ENCODE measurements at places on chromosomes 6 and 20.
A peak's percentile ranks its signal among the peaks of the same experiment; 100 is the strongest.

DNA sequence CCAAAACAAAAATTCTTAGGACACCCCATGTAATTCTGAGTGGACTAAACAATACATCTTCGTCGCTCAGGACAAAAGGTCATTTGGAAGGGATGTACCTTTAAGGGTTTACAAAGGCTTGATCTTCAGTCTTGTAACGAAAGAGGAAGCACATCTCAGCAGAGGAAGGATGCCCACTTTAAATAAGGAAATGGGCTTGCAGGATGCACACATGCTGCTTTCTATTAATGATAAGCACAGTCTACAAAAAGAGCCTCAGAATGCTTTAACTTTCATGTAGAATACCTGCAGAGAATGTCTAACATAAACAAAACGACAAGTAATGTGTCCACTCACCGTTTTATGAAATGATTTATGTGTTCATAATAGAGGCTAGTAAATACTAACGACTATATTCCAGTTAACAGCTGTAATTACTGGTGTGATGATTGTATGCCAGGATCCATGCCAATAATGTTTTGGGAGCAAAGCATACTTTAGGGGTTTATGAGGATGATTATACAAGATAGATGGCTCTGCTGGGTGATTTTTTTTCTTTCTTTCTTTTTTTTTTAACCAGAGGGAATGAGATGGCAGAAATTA lies 216.9 kb downstream of the GMDS start:
- no peak for DNase-seq

GRCh38 chr6:25717866-25718740 lies 36.4 kb upstream of the SLC17A4 start:
- no peak for DNase-seq

DNA sequence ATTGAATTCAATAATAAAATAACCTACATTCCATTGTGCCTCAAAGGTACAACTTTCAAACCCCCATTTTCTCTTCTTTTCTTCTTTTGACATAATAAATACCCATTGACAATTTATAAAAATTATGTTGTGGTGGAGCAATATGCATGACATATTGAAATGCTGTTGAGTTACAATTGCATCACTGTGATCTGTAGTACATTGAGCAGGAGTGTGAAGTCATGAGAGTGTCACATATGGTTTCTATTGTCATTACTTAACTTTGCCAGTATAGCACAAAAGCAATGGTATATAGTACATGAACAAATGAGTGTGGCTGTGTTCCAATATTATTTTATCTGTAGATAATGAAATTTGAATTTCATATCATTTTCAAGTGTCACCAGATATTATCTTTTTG lies 441.3 kb downstream of the GJA1 start:
- DNase-seq: no peak

GRCh38 chr6:165704045-165704748 lies 41.2 kb upstream of the PDE10A start:
- DNase-seq: no peak

DNA sequence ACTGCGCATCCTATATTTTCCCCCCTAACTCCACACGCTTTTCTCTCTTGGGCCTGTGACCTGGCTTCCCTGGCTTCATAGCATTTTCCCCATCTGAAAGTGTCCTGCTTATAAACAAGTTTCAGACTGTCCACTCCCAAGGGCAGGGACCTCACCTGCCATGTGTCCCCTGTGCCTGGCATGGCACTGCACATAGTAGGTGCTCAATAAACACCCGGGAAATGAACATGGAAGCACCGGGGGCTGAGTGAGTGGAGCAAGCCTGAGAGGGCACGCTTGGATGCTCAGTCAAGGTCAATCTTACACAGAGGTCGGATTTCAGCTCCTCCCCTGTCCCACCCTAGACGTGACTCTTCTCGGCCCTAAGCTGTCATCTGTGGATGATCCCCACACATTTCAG lies 96.9 kb downstream of the NFATC2 start:
- DNase-seq: no peak

GRCh38 chr6:56595490-56596122 lies 47.1 kb downstream of the DST start:
- no peak for DNase-seq

DNA sequence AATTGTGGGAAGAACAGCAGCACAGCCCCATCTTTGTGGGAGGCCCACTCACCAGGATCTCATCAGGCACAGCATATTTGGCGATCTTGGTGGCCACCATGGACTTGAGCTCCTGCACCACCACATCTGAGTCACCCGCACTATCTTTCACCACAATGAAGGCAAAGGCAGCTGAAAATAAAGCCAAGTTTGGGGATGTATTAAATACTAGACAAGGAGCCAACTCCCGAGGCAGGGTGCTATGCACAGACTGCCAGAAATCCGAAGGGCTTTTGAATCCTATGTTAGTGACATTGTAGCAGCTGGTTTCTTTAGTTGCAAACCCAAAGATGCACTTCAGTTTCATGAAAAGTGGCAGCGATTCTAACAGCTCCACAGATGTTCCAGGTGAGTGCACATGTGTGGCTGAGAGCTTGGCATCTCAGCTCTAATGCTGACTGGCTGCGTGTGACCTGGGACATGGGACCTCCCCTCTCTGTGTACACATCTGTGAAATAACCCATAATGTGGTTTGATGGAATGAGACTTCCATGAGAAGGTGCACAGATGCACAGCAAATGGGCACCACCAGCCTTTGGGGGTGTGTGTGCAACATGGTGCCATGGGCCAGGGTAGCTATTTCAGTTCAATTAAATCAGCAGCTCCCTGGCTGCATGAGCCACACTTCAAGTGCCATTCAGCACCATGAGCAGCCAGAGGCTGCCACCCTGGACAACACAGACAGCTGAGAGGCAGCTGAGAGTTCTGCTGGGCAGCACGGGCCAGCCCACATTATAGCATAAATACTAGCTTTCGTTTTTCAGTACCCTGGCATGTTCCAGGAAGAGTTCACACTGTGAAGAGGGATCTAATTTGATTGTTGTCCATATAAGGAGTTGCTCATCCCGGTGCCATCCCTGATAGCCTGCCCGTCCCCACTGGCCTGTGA lies 16.9 kb upstream of the APMAP start:
- no peak for DNase-seq

GRCh38 chr6:73073238-73073637 lies 152.1 kb downstream of the KHDC1L start:
- DNase-seq: no peak

- no peak for DNase-seq
Measured at GRCh38 chr6:12584631-12585405, 131.7 kb upstream of the PHACTR1 start.

- no peak for DNase-seq
Measured at GRCh38 chr6:159676890-159677505, 16.0 kb downstream of the SOD2 start.

- DNase-seq: no peak
Measured at GRCh38 chr6:136822046-136822375, 381 bp upstream of the PEX7 start.

GRCh38 chr6:149454346-149454848 lies 30.4 kb downstream of the ZC3H12D start:
- DNase-seq: no peak

GRCh38 chr6:72911463-72912155 lies 289.7 kb downstream of the KCNQ5 start:
- DNase-seq: no peak

GRCh38 chr6:118473266-118473665 lies 74.8 kb upstream of the PLN start:
- no peak for DNase-seq

DNA sequence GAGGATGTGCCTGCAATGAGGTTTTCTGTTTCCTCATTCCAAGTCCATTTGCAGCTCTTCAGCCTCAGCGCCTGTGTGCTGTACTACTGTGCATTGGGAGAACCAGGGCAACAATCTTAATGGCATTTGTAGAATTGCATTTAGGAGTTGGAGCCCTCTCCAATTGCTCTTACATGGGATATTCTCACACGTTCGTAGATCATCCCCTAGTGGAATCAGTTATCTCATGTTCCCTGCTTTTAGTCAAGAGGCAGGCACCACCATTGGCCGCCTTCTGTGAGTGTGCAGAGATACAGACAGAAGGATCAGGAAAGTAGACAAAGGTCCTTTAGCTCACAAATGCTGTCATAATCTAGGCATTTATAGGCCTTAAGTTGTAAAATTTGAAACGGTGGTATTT lies 84.2 kb upstream of the RGS17 start:
- DNase-seq: no peak

DNA sequence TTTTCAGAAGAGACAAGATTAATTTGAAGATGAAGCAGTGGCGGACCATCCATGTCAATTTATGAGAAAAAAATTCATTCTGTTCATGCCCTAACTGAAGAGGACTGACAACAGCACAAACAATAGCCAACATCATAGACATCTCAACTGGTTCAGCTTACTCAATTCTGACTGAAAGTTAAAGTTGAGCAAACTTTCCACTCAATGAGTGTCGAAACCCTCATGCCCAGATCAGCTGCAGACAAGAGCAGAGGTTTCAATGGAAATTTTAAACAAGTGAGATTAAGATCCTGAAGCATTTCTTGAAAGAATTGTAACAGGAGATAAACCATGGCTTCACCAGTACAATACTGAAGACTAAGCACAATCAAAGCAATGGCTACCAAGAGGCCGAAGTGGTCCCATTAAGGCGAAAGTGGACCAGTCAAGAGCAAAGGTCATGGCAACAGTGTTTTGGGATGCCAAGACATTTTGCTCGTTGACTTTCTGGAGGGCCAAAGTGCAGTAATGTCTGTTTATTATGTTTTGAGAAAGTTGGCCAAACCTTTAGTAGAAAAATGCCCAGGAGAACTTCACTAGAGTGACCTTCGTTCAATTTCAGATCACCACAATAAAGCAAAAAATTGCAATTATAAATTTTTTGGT lies 6.1 kb upstream of the SFT2D1 start:
- no peak for DNase-seq

GRCh38 chr20:45402946-45403345 lies 5.1 kb upstream of the DBNDD2 start:
- DNase-seq: no peak

- no peak for DNase-seq
Measured at GRCh38 chr6:121858310-121858709, 422.9 kb downstream of the GJA1 start.

DNA sequence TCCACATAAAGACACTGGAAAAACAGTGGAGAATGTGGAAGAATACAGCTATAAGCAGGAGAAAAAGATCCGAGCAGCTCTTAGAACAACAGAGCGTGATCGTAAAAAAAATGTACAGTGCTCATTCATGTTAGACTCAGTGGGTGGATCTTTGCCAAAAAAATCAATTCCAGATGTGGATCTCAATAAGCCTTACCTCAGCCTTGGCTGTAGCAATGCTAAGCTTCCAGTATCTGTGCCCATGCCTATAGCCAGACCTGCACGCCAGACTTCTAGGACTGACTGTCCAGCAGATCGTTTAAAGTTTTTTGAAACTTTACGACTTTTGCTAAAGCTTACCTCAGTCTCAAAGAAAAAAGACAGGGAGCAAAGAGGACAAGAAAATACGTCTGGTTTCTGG lies 57.1 kb downstream of the MAP3K4 start:
- DNase-seq: no peak

GRCh38 chr6:130848945-130849344 lies 21.7 kb downstream of the SMLR1 start:
- DNase-seq: peak; percentile 0

GRCh38 chr6:55632953-55633352 lies 54.0 kb upstream of the HMGCLL1 start:
- no peak for DNase-seq

- DNase-seq: no peak
Measured at GRCh38 chr6:26629359-26629758, 30.2 kb downstream of the ZNF322 start.

- no peak for DNase-seq
Measured at GRCh38 chr6:161033667-161034066, 42.1 kb downstream of the MAP3K4 start.

DNA sequence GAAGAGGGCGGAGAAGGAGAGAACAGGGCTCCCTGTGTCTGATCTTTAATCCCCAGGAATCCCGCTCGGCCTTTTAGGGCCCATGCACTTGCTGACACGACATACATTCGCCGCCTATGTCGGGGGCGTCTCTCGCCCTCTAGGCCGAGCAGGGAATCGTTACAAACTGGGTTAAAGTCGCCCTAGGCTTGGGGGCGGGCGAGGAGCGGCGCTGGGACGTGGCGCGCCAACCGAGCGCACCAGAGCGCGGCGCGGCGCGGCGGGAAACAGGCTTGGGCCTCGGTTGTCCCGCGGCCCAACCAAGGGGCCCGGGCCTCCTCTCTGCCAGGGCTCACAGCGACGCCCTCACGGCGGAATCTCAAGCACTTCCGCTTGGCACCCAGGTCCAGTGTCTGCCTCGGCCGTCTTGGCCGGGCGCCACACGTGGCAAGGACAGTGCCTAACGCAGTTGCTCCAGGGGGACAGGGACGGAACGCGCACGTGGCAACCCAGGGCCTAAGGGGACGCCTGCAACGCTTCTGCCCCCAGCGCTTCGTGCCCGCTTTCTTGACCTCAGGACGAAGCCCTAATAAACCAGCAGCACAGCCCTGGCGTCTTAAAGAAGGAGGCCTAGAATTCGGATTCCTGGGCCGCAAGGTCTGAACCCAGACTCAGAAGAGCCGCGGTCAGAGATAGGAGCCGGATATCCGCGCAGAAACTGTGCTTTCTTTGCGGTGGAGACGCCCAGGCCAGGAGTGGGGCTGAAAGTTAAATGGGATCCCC lies 71.5 kb downstream of the NCR2 start:
- no peak for DNase-seq

DNA sequence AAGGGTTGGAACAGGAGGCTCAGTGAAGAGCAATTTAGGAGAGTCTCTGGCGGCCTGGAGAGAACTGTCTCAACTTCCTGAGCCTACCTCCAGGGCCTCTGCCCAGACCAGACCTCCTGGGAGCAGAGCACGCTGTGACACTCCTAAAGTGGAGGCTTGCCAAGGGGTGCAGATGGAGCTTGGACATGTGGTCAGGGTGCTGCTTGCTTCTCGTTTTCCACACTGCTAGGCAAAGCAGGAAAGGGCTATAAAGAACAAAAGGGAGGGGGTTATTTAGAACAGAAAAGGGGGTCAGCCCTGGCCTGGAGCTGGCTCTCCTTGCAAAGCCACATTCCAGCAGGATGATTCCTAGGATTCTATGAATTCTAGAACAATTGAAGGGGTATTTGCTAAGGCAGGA lies 145.7 kb upstream of the GGTLC1 start:
- DNase-seq: no peak

- no peak for DNase-seq
Measured at GRCh38 chr20:25389858-25390537, 637 bp downstream of the ABHD12 start.

GRCh38 chr20:18504479-18505060 lies 3.2 kb upstream of the SEC23B start:
- DNase-seq: no peak

Data from stimulated activated CD8-positive, alpha-beta memory T cell treated with anti-CD3 and anti-CD28 coated beads, Interleukin-15, amount 100 ng/mL, for 48 hours (primary cell).